CD4-positive, alpha-beta memory T cell (primary cell): ENCODE measurements at places on chromosomes 13 and 19.

DNA sequence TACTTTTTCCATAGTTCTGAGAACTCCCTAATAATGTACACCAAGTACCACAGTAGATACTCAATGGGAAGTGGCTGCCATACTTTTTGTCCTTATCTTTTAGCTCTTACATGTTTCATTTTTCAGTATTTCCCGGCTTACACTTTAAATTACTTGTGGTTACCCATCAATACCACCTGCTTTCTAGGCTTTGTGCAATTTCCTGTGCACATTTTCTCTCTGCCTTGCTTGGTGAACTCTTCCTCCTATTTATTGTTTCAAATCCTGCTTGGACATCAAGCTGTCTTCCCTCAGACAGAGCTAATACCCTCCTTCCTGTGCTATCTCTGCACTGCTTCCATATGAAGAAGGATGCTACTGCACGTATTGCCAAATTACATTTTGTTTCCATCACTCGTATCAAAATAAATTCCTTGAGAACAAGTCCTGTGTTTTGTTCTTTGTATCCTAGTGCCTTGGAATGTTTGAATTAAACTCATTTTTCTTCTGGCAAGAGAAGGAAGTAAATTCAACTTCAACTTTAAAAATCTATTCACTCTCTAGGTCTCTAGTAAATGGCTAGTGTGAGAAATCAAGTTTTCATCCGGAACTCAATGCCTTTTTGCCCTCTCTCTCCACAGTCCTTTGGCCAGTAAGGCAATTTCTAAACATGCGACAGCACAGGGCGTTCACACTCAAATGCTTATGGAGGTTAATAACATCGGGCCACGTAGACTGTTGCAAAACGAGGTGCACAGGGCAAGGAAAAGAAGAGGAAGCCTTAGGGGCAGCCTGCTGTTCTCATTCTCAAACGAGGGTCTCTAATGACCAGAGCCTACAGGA is 5.6 kb downstream of the ZAR1L start:
- DNase-seq, result no peak
- H3K4me1 ChIP-seq, result peaks cover 9% of the 10 kb centered on the region
- H3K36me3 ChIP-seq, result no peaks in the 10 kb centered on the region

DNA sequence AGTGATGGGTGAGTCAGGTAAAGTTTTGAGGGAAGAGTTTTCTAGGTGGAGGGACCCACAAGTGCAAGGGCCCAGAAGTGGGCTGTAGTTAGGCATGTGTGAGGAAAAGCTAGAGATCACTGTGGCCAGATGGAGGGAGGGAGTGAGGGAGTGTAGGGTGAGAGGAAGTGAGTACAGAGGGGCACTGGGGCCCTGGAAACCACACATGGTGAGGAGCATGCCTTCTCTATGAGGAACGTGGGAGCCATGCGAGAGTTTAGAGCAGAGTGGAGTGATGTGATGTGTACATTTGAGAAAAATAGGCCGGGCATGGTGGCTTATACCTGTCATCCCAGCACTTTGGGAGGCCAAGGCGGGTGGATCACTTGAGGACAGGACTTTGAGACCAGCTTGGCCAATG is 14.7 kb upstream of the SHKBP1 start:
- no peaks in the 10 kb centered on the region for H3K36me3 ChIP-seq
- H3K4me3 ChIP-seq, result no peak overlapping the region
- H3K27ac ChIP-seq, result no peak overlapping the region
- no peak for DNase-seq
- H3K4me1 ChIP-seq, result no peaks in the 10 kb centered on the region

GRCh38 chr13:113586661-113587479 is 2.3 kb downstream of the TFDP1 start:
- peaks cover 24% of the 10 kb centered on the region for H3K4me1 ChIP-seq
- no peak overlapping the region for H3K4me3 ChIP-seq
- H3K27me3 ChIP-seq, result no peaks in the 10 kb centered on the region

GRCh38 chr13:34003656-34004055 is 185.7 kb downstream of the RFC3 start:
- H3K4me1 ChIP-seq, result no peaks in the 10 kb centered on the region
- H3K36me3 ChIP-seq, result no peaks in the 10 kb centered on the region
- H3K4me3 ChIP-seq, result no peak overlapping the region
- DNase-seq, result no peak
- no peak overlapping the region for H3K27ac ChIP-seq

GRCh38 chr13:35961461-35962220 is 169.5 kb downstream of the DCLK1 start:
- no peaks in the 10 kb centered on the region for H3K27me3 ChIP-seq
- no peak overlapping the region for H3K4me3 ChIP-seq
- H3K4me1 ChIP-seq, result no peaks in the 10 kb centered on the region
- no peak overlapping the region for H3K27ac ChIP-seq
- DNase-seq, result no peak

GRCh38 chr13:72530471-72530870 is 197.0 kb downstream of the MZT1 start:
- no peaks in the 10 kb centered on the region for H3K27me3 ChIP-seq
- no peak overlapping the region for H3K4me3 ChIP-seq
- no peaks in the 10 kb centered on the region for H3K4me1 ChIP-seq
- no peaks in the 10 kb centered on the region for H3K36me3 ChIP-seq
- H3K27ac ChIP-seq, result no peak overlapping the region
